Right lung (tissue), 10 donors: ENCODE measurements at places on chromosomes 16 and 17.
A peak's percentile ranks its signal among the peaks of the same experiment; 100 is the strongest.

GRCh38 chr17:83065660-83066542 is 13.5 kb upstream of the METRNL start:
- DNase-seq: no peak

GRCh38 chr16:47342055-47342454 is 118.8 kb downstream of the ITFG1 start:
- DNase-seq: no peak

GRCh38 chr16:85047867-85048455 is 20.4 kb downstream of the KIAA0513 start:
- DNase-seq: no peak

GRCh38 chr17:55225237-55225636 is 39.5 kb upstream of the HLF start:
- DNase-seq: no peak

DNA sequence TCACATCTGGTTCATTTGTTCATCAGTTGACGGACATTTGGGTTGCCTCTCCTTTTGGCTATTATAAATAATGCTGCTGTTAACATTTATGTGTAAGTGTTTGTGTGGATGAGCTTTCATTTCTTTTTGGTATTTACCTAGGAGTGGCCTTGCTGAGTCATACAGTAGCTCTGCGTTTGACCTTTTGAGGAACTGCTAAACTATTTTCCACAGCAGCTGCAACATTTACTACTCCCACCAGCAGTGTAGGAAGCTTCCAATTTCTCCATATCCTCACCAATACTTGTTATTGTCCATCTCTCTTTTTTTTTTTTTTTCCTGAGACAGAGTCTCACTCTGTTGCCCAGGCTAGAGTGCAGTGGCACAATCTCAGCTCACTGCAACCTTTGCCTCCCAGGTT is 20.7 kb upstream of the PLCG2 start:
- DNase-seq: no peak

DNA sequence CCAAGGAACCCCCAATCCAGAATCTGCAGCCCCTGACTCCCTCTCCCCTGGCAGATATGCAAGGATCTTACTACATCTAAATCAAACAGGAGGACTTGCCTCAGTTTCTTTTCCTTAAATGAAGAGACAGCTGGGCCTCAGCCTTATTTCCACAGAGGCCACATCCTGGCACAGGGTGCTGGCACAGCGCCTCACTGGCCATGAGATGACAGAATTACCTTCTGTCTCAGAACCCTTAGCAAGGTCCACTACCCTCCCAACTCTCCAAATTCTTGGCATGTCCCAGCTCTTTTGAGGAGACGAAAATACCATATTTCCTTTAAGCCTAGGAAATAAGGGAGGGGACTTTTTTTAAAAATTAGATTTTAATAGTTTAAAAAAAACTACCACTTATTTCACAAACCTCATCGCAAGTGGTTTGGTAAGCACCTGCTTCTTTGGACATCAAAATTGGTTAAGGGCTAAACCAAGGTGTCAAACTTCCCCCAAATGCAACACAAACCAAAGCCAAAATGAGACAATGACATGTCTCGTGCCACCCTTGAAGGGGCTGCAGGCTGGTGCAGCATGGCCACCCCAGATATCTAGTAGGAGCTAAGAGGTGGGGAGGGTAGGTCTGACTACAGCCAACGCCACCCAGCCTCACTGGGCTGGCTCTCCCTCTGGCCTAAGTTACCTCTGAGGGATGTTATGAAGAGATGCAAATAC is 25.3 kb downstream of the FAM117A start:
- DNase-seq: no peak

DNA sequence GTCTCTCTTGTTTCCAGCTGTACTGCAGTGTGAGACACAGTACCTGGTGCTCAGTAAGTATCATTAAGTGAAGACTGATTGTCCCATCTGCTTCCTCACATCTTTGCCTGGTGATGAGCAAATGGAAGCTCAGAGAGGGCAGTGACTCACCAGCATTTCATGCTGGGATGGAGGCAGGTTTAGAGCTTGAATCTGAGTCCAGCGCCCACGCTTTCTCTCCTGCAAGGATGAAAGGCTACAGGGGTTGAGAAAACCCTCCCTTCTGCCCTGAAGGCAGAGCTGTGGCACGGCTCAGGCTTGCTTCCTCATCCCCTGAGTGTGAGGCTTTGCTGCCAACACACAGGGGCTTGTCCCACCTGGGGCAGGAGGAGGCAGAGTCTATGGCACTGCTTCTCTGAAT is 1.5 kb upstream of the RNF112 start:
- no peak for DNase-seq

DNA sequence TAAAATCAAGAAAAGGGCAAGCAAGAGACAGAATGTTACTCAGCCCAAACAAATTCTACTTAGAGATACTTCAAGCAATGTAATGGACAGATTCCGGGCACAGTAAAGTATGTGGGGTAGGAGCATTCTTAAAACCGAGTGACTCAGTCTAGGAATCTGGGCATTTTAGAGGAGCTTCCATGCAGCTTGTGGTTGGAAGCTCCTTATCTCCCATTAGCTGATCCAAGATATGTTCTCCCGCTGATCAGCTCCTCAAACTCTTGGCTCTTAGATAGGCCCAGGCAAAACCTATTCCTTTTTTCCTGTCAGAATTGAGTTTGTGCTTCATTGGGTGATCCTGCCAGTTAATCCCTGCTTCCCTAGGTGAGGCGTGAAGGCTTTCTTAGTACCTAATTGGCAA is 303.3 kb downstream of the CEP112 start:
- DNase-seq: no peak

GRCh38 chr16:53911513-53911912 is 207.6 kb downstream of the FTO start:
- no peak for DNase-seq

DNA sequence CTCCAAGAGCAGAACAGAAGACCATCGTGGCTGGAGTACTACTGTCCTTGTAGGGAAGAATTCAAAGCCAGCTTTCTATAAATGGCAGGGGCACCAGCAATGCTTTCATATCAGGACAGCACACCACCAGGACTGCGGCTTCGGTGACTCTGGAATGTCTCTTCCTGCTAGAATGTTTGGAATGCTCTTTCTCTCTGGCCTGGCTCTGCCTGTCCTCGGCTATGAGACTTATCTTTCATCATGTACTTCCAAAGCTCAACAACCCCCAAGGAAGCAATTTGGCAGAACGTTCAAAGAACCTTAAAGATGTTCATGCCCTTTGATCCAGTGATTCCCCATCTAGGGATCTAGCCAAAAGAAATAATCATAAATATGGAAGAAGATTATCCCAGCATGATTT is 52.7 kb upstream of the NOG start:
- DNase-seq: no peak

DNA sequence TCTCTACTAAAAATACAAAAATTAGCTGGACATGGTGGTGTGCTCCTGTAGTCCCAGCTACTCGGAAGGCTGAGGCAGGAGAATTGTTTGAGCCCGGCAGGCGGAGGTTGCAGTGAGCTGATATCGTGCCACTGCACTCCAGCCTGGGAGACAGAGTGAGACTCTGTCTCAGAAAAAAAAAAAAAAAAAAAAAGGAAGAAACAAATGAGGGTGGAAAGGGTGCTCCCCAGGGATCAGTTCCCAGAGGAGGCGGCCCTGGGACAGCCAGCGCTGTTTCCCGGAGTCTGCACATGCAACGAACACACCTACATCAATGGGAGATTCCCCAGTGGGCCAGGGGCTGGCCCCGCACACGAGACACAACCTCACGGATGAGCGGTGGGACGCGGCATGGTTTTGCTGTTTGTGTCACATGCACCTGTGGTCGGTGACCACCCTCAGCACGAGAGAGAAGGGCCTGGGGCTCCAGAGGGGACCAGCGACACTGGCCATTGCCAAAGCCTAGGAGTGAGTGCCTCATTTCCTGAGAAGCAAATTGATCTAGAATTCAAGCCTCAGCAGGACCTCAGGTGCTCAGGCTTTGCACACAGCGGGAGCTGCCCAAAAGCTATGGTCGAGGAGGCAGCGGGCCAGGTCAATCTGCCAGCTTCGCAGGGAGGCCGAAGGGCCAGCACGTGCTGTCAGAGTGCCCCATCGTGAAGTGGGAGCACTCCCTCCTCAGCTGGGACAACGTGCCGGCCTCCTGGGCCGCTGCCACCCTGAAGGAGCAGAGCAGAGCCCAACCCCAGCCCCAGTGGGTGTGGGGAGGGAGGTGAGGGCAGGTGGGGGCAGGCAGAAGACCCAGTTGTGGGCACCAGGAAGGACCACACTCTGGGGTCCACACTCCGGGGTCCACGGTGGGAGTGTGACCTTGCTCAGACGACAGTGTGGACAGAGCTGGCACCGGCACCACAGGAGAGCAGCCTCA is 13.8 kb upstream of the WDR45B start:
- no peak for DNase-seq

DNA sequence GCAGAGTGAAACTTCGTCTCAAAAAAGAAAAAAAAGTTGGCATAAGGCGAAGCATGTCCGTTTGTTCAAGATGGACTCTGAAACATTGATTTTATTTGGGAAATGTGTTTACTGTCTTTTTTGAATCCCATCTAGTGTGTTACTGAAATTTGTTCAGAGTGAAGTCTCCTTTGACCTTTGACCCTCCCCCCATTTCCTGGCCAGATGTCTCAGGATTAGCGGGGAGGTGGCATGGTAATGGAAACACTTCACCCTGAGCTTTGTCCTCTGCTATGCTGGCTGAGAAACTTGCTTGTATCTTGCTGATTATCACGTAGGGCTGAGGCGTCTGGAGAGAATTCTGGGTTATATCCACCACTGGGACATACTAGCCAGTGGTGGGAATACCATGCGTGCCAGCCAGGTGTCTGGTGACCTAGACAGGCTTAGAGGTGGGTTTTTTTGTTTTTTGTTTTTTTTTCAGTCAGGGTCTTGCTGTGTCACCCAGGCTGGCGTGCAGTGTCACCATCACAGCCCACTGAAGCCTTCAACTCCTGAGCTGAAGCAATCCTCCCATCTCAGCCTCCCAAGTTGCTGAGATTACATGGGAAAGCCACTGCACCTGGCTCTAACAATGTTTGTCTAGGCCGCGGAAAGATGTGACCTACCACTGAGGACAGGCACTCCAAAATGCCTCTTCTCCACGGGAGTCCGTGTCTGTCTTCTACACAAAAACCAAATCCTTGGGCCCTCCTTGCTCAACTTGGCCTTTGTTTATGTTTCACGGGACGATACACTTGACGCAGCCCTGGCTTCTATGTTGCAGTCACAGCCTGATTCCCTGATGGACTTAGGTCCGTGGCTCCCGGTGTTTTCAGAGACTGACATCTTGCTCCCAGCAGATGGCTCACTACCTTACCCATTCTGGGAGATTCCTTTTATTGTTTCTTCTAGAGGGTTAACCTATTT is 6.6 kb upstream of the GALK1 start:
- no peak for DNase-seq

DNA sequence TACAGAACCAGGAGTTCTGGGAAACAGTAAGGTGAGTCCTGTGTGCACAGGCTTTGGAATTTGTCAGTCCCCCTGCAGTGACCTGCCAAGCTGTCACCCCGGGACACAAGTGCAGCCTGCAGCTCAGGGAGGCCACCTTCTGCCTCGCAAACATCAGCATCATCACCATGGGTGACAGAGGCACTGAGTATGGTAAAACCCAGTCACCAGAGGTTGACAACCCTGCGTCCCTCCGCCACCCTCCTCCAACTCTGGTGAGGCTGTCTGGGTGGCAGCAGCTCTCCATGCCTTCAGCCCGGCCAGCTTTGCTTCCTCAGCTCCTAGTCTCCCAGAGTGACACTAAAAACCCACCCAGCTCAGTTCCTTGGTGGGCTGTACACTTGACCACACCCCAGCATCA is 221.0 kb downstream of the CPPED1 start:
- DNase-seq: no peak

- DNase-seq: no peak
Measured at GRCh38 chr17:80283116-80283852, 22.6 kb downstream of the RNF213 start.

- peak; percentile 51 for DNase-seq
Measured at GRCh38 chr17:7886227-7887037, 2.2 kb upstream of the CHD3 start.

- no peak for DNase-seq
Measured at GRCh38 chr17:50661795-50662391, 27.2 kb downstream of the ABCC3 start.

DNA sequence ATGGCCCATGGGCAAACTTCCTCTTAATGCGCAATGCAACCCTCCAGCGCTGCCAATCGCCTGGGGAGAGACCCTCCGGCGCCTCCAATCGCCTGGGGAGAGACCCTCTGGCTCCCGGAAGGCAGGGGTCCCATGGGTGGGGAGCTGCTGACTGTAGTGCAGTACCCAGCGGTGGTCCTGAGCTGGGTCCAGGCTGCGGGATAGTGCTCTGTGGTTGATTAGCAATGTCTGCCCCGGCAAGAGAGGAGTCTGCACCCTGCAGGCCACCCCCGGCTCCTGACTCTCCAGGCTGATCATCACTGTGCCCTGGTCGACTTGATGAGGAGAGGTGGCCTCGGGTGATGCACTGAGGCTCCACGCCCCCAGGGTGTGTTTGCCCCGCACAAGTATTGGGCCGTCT is 44.6 kb upstream of the ZNF469 start:
- no peak for DNase-seq

DNA sequence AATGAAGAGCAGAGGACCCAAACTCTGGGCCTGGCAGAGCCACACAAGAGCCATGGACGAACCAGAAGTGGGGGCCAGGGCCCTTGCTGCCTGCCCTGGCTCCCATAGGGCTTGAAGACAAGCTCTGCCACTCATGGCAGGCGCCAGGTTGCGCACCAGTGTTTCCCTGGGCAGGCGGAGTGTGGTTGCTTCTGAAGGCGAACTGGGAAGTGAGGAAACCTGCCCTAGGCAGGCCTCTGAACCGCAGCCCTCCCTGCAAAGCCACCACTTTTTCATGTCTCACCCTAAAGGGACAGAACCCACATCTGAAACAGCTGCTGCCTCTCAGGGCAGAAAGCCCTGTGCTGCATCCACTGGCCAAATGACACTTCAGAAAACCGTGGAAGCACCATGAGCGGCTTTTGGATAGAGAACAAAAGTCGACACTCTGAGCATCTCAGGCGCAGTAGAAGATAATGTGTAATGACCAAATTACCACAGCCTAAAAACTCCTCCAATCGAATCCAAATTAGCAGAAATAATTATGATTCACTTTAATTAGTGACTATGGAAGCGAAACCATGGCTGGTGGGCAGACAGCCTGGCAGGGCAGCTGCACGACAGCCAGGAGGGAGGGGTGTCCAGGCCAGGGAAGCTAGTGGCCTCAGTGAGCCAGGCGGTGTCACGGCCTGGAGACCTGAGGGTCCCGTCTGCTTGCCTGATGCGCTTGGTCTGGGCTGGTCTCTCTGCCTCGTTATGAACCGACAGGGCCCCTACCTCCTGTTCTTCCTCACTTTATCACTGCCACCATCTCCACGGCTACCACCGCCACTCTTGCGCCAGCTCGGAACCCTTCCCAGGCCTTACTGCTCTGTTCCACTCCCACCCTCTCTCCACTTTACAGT is 59.1 kb downstream of the PRMT7 start:
- no peak for DNase-seq
